ENCODE measurements at places on chromosomes 5 and 9.
A peak's percentile ranks its signal among the peaks of the same experiment; 100 is the strongest.

DNA sequence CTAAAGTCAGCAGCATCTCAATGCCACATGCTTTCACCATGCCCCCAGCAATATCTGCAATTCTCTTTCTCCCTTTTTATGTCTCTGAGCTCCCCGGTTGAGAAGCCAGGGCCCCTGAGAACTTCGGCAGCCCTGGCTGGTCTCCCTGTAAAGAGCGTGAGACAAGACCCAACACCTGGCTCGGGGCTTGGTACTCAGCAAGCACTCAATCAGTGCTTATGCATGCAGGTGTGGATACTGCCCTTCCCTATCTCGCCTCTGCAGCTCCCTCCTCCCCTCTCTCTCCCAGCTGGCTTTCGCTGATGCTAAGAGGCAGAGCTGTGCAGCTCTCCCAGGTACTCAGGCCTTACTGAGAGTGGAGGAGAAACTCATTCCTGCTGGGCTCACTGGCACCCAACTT, 41.7 kb upstream of the AKNA start:
- DNase-seq, result no peak

GRCh38 chr5:82297711-82298110, 19.6 kb upstream of the RPS23 start:
- DNase-seq, result no peak

DNA sequence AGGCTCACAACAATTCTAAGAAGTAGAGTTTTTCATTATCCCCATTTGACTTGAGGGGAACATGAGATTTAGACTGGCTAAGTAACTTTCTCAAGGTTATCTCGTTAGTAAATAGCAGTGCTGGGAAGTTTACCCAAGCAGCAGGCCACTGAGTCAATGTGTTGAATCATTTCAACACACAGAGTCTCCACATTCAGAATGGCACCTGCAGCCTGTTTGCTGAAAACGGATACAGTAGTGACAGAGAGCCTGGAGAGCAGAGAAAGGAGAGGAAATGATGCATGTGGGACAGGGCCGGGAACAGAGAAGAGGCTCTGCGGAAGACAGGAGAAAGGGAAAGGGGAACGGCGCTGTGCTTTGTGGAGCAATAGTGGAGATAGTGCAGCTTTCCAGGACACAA, 33.5 kb upstream of the ZSWIM6 start:
- DNase-seq, result no peak

DNA sequence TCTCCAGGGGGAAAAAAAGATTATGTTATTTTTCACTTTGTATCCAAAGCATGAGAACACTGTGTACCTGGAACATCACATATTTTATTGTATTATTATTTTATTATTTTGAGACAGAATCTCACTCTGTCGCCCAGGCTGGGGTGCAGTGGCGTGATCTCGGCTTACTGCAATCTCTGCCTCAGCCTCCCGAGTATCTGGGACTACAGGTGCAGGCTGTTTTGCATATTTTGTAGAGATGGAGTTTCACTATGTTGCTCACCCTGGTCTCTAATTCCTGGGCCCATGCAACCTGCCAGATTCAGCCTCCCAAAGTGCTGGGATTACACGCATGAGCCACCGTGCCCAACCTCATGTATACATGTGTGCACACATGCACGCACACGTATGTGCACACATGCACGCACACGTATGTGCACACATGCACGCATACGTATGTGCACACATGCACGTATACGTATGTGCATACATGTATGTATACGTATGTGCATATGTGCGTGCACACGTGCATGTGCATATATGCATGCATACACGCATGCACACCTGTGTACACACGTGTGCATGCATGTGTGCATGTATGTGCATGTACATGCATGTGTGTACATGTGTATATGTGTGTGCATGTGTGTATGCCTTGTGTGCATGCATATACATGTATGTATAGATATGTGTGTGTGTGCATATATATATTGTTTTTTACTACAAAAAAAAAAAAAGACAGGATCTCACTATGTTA, 9.5 kb upstream of the UGCG start:
- no peak for DNase-seq

DNA sequence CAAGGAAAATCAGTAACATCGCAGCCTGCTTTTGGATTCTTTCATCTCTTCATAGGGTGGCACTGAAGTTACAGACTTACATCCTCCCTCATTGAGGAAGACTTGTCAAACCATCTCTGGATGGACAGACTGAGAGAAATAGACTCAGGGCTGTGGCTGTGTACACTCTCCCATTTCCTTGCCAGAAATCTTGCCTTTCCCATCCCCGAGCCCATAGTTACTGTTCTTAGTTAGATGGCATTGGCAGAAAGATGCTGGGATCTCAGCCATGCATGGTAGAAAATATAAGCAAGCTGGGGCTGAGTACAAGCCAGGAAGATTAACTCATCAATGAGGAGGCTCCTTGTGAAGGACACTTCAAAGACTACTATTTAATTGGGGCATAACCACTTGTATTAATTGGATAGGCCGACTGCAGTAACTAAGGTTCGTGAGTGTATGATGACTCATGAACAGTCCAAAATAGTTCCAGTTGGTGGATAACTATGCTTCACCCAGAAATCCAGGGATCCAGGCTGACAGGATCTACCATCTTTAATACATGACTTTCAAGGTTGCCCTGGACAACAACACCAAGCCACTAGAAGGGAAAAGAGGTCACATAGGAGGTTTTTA, 137.9 kb downstream of the TMEM38B start:
- DNase-seq, result no peak

DNA sequence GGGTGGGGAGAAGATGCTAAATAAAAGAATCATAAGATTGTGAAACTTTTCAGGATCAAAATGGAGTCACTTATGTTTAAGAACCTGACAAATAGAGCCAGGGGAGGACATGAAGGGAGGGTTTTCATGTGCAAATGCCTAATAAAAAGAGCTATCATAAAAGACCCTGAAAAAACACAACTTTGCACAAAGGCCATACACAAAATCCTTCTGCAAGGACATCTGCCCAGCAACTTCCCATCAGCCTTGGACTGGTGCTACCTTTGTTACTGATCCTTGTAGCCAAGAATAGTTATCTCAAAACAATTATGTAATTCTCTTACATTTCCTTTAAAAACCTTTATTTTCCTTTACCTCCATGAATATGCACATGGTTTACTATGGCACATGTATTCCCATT, 63.0 kb downstream of the APBA1 start:
- DNase-seq, result no peak

DNA sequence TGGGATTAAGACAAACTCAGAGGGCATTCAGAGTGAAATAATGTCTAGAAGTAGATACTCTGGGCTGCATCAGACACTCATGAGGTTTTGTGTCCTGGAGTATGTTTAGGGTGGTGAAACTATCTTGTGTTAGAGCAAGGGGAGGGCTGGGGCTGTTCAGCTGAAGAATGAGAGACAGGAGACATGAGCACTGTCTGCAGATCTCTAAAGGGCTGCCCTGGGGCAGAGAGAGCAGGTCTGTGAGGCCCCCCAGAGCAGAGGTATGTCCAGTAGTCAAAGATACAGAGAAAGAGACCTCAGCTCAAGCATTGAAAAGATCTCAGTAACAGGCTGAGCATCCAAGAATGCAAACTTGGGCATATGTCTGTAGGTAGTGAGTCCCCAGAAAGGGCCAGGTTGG, 45.9 kb upstream of the SHB start:
- DNase-seq, result no peak

DNA sequence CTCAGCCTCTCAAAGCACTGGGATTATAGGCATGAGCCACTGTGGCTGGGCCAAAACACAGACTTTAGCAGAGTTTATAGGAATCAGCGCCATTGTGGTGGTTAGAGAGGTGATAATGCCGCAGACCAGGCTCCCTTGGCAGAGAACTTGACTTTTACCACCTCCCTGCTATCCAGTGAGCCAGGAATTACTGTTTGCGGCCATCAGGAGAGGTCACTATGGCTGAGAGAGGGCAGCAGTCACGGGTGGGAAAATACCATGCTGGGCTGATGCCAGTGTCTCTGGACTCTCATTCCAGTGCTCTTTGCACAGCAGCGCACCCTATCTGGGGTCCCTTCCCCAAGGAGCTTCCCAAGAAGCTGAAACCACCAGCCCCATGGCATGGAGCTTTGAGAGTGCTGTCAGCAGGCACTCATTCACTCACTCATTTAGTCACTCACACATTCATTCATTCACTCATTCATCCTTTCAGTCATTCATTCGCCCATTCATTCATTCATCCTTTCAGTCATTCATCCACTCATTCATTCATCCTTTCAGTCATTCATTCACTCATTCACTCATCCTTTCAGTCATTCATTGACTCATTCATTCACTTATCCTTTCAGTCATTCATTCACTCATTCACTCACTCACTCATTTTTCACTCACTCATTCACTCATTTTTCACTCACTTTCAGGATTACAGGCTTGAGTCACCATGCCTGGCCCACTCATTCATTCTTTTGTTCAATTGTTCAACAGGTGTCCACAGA, 27.3 kb upstream of the RNU6ATAC start:
- no peak for DNase-seq

- DNase-seq, result no peak
Observed at GRCh38 chr9:104858271-104858670, 69.7 kb downstream of the ABCA1 start.

- no peak for DNase-seq
Observed at GRCh38 chr9:127411122-127411521, 13.1 kb upstream of the ZNF79 start.

DNA sequence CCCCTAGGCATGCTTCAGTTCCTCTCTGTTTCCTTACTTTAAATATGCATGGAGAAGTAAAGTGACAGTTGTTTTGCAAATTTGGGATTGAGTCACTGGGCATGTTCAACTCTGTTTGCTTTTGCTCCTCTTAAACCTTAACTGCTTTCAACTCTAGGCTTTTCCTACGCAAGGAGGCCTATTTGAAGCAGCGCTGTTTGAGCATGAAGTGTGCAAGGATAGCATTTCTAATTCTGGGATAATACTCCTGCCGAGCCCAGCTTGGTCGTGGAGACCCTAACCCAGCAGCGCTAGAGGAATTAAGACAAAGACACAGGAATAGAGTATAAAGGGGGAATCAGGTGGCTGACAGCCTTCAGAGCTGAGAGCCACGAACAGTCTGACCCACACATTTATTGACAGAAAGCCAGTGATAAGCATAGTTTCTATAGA, 803.4 kb upstream of the CDH10 start:
- DNase-seq, result no peak

GRCh38 chr5:7494481-7495130, 98.7 kb downstream of the ADCY2 start:
- no peak for DNase-seq

DNA sequence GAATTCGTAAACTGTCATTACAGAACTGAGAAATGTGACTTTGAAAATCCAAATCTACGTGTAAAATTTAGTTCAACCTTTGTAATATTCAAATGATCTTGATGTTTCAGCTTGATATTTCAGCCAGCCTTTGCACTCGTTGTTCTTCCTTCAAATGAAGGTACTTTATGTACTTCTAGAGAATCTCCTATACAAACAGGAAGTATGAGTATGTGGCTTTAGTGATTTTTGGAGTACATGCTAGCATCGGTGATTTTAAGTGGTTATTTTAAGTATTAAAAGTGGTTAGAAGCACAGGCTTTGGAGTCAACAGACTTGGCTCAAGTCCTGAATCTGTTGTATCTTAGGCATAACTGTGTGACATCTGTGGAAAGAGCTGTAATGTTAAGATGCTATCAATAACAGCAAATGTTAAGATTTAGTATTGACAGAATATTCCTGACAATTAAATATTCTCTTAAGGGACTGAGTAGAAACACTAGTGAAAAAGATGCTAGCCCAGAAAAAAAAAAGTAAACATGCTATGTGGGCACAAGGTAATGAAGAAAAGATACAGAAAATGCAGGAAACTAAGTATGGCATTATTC, 398.0 kb downstream of the ADGRV1 start:
- DNase-seq, result no peak

DNA sequence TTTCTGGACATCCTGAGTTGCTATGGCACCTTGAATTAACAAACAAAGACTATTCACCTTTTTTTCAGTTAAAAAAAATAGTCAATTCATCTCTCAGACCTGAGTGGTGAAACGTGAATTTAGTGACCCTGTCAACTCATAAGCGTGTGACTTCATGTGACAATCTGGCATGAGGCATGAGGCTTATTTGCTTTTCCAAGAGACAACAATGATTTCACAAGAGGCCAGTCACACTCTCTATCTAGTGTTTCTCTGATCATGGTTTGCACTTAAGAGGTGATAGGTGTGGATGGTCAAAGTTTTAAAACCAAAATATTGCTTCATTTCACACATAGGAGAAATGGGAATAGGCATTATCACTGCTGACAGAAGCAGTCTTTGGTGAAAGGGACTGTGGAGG, 559.6 kb upstream of the ACO1 start:
- no peak for DNase-seq

- DNase-seq, result peak; percentile 88
Observed at GRCh38 chr9:130243015-130243881, 22.3 kb upstream of the HMCN2 start.

GRCh38 chr5:57635146-57635777, 152.7 kb upstream of the ACTBL2 start:
- no peak for DNase-seq

GRCh38 chr9:73736270-73736669, 584.6 kb downstream of the ANXA1 start:
- DNase-seq, result no peak

GRCh38 chr9:128072144-128073021, 4.4 kb downstream of the SLC25A25 start:
- DNase-seq, result peak; percentile 77

- peak; percentile 96 for DNase-seq
Observed at GRCh38 chr9:120580051-120580896, at the start of gene CDK5RAP2. Gene CDK5RAP2, minus strand, starts transcription at chr9:120580167. Its CDS starts 189 bp downstream, at chr9:120579978.

GRCh38 chr5:44332285-44332971, 56.8 kb downstream of the FGF10 start:
- DNase-seq, result no peak
